ENCODE measurements at places on chromosomes 4 and X.

DNA sequence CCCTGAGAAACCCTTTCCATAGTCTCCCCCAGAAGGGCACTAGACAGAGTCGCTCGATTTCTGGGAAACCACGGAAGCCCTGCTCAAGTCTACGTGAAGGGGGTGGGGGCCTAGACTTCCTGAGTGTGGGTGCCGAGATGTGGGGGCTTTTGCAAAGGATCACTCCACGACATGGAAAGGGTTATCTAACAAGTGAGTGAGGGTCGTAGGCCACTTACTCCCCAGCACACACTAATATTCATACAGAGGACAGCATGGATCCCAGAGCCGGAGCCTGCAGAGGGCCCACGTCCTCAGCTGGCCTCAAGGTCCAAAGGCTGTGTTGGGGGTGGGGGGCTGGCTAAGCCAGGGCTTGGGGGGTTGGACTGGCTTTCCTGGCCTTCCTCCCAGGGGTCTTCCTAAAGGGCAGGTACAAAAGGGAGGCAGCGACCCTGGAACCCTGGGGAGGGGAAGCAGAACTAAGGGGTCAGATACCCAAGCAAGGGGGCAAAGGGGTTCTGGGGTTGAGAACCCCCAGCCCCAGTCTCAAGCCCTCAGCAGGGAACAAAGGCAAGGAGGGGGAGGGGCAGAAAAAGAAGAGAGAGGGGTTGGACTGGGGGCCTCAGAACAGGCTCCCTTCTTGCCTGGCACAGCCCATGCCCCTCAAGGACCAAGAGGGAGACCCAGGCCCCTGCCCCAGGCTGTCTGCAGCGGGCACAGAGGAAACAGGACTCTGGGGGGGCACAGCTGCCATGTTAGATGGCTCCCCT is 1.6 kb downstream of the HMX1 start:
- DNase-seq: no peak

GRCh38 chr4:10074767-10075105 is 41.9 kb downstream of the WDR1 start:
- no peak for DNase-seq

- DNase-seq: no peak
Measured at GRCh38 chrX:8067754-8068462, 103.2 kb downstream of the VCX2 start.

DNA sequence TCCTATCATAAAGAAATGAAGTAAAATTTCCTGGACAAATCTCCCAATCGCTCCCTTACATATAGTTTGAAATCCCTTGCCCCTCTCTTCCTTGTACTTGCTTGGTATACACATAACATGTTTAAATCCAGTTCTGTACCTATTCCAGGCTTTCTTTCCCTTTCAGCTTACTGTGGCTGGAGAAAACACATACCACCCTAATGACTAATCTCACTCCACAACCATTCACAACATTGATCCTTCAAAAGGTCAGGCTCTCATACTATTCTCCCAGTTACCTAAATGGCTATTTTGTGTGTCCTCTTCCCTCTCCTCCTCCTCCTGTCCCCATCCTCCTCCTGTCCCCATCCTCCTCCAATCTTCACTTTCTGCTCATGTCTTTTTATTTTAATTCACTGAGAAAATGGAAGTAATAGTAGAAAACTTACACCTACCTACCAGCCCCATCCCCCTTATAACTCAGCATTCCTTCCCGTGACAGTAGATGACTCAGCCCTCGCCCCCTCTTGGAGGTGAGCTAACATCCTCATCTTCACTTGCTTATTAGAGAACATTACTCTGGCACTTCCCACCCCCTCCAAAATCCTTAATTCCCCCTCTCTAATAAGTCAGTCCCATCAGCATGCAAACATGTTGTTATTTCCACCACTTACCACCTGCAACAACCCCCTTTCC is 77.5 kb downstream of the IL15 start:
- no peak for DNase-seq

DNA sequence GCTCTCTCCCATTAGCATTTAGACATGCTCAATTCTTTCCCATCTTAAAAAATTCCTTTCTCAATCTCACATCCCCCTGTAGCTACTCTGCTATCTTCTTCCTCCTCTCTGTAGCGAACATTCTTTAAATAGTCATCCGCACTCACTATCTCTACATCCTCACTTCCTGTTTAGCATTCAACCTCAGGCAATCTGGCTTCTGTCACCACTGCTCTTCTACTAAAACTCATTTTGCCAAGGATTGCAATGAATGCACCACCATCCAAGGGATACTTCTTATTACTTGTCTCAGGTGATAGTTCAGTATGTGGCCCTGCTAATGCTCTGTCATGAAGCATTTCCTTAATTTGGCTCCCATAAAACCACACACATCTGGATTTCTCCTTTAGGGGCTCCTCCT is 10.9 kb upstream of the TET2 start:
- DNase-seq: no peak

DNA sequence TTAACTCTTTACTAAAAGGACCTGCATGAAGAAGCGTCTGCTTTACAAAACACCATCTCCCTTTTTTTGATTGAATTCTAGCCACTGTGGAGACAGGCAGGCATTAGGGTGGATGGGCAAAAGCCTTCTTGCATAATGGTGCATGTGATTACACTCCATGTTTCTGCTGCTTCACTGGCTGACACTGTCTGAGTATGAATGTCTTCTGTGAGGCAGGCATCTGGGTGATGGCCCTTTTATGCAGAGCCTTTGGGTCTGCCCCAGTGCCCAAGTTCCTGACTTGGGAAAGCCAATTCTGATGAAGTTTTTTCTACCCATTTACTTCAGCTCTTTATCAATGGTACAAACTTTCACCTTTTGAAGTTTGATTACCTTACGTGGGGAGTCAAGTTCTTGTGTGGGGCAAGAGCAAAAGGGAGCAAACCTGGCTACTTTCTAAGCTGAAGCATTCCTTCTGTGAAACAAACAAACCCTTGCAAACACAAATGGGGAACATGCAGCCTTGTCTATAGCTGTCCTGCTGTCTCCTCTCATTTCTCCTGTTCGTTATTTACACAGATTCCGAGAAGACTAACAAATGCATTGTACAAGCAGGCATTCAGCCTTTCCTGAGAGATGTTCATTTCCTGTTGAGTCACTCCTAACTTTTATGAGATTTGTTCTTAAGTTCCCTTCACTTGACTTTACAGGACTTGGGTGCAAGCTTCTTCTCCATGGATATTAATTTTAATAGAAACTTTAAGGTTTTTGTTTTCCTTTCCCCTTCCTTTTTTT is 301.9 kb downstream of the TLL1 start:
- DNase-seq: no peak

- no peak for DNase-seq
Measured at GRCh38 chrX:9163214-9163709, 129.3 kb upstream of the FAM9B start.

- DNase-seq: no peak
Measured at GRCh38 chrX:153883163-153883843, 2.7 kb downstream of the L1CAM start.

- DNase-seq: no peak
Measured at GRCh38 chr4:152462695-152463094, 73.2 kb downstream of the FBXW7 start.

DNA sequence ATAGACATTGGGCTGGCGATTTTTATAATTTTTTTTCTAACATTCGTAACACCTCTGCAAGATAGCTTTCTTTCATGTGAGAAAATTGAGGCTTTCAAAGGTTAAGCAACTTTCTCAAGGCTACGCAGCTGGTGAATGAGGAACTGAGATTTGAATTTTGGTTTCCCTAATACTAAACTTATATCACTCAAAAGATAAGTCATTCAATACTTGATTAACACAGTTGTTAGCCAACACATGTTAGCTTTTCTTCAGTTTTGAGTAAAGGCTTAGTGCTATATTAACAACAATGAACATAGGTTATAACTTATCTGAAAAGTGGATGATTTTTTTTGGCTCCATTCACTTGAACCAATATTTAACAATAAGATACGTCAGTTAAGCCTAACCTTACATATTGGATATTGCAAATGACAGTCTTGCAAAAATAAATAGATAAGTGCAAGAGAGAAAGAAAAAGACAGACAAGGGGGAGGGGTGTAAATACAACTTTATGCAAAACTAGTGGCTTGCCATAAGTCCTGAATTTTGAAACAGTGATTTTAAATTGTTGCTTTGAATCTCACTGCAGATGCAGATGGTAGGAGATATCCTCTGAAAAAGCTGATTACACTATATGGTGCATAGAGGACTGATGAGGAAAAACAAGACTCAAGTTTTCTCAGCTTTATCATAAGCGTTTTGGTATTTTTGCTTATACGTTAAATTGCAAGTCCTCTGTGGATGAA is 11.1 kb upstream of the GPM6A start:
- no peak for DNase-seq

DNA sequence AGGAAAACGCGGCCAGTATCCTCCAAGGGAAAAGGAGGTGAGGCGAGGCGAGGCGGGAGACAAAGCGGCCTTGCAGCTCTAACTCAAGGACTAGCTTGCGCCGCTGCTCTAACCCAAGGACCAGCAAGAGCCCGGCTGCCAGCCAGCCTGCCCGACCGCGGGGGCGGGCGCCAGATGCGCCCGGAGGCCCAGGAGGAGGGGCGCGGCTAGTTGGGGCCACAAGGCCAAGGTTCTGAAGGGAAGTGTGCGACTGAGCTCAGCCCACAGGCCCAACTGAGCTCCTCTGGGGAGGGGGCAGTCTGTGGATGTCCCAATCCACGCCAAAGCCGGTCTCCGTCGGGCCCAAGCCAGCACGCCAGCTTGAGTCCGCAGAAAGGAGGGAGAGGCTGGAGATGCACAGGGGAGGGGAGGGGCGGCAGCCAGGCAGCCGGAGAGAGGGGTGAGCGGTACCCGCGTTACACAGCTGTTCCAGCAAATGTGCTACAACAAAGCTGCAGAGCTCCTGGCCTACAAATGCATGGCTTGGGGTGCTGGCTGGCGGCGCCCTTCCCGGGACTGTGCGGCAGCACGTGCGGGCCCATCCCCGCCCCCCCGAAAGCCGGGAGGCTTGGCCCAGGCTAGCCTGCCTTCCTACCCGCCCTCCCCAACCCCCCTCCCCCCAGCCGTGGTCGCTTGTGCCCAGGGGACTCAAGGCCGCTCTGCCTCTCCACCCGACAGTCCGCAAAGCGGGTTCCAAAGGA is 637 bp downstream of the AMER1 start:
- peak; percentile 49 for DNase-seq

DNA sequence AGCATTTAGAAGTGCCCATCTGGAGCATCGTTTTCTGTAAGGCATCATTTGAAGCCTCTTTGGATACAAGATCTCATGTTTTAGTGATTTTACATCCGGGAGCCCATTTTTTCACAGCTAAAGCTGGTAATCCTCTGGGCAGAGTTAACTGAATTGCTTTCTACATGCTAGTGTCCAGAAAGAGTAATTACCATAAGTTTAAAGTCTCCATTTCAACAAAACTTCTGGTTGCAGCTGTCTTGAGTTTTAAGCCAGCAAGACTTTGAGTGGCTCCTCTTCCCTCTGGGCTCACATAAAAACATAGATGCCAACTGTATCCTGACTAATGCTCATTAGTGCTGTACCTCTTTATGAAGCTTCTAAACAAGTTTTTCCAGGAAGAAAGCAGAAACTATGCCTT is 65.4 kb downstream of the GPRIN3 start:
- no peak for DNase-seq

GRCh38 chr4:137949746-137950145 is 292.4 kb downstream of the SLC7A11 start:
- DNase-seq: no peak

DNA sequence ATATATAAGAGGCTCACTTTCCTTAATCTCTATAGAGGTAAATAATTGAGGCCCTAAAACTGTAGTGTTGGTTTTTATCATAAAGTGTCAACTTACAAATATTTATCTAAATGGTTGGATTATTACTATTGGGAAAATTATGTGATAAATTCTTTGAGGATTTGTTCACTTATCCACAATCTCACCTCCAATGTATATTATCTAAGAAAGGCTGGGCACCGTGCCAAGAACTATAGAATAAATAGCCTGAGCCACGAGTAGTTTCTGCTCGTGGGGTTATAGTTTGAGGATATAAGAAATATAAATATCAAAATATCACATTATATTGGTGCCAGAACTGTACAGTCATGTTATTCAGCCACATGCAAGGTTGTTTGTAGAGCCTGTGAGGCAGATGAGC is 177.9 kb downstream of the VEGFC start:
- no peak for DNase-seq

GRCh38 chrX:16725072-16725471 is 5.7 kb downstream of the SYAP1 start:
- DNase-seq: no peak

- DNase-seq: no peak
Measured at GRCh38 chr4:184255871-184256642, 38.4 kb upstream of the ENPP6 start.

- DNase-seq: no peak
Measured at GRCh38 chrX:124337916-124338315, 5.5 kb downstream of the TEX13D start.

DNA sequence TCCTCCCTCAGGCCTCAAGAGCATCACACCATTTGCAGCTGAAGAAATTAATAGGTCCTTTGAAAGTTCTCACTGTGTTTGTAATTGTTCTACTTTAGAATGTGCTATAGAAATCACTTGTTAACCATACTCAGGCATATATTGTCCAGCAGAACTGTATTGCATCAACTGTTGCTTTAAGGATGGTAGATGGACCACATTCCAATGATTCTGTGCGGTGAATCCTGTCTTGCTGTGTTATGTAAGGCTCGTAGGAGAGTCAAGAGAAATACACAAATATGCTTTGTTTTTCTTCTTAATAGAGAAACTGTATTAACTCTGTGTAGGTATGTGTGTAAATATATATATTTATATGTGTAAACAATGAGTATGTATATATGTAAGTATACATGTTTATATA is 6.3 kb upstream of the ADGRA3 start:
- no peak for DNase-seq

DNA sequence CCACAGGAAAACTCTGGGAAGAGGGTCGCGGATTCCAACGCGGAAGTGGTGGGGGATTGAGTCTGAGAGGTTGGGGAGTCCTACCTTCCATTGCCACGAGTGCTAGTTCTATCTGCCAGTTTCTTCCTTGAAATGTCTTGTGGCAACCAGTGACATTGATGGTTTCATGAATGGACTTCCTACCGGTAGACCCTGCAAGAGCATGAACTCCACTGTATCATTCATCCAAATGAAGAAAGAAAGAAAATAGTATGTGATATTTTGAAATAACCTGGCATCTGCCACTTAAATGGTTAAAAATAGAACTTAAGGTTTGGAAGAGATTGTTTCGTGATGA is 1.1 kb upstream of the SLC10A7 start:
- no peak for DNase-seq
